Motor neuron (in vitro differentiated cells): ENCODE measurements at places on chromosomes 2 and 18.

- no peak for ATAC-seq
These were observed 1.1 kb downstream of the ID2 start for GRCh38 chr2:8682719-8683667.

- ATAC-seq, result peak; percentile 42
These were observed 17.2 kb upstream of the NMI start for GRCh38 chr2:151306621-151307020.

GRCh38 chr2:156215656-156216055 lies 116.9 kb downstream of the NR4A2 start:
- ATAC-seq, result no peak

- ATAC-seq, result no peak
These were observed 173.9 kb upstream of the CDH2 start for GRCh38 chr18:28350821-28351220.

DNA sequence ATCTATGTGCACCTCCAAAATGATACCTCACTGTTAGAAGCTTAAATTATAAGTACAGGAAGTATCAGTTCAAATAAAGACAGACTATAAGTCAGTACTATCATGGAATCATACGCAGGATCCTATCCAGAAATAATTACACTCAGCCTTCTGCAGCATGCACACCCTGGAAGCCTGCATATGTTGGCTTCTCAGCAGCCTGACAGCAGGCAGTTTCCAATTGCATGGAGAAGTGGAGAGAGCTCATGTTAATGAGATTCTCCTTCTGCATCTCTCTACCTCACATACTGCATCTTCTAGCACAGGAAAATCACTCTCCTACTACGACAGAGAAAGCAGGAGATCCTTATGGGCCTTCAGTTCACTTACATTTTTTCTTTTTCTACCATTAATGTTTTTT lies 20.5 kb downstream of the NR4A2 start:
- no peak for ATAC-seq

- ATAC-seq, result no peak
These were observed 28.9 kb downstream of the ADI1 start for GRCh38 chr2:3490191-3491170.

- no peak for ATAC-seq
These were observed 421.8 kb upstream of the CDH7 start for GRCh38 chr18:65329010-65329409.
